Stimulated activated CD8-positive, alpha-beta memory T cell treated with anti-CD3 and anti-CD28 coated beads, Interleukin-15, amount 100 ng/mL, for 48 hours (primary cell): ENCODE measurements at places on chromosomes 5 and 9.

GRCh38 chr9:97311798-97312500 lies 4.5 kb downstream of the CCDC180 start:
- no peak for DNase-seq

GRCh38 chr9:119369680-119370366 lies 588 bp upstream of the BRINP1 start:
- DNase-seq = no peak

GRCh38 chr9:33943389-33943788 lies 105.3 kb downstream of the UBAP2 start:
- DNase-seq = no peak

DNA sequence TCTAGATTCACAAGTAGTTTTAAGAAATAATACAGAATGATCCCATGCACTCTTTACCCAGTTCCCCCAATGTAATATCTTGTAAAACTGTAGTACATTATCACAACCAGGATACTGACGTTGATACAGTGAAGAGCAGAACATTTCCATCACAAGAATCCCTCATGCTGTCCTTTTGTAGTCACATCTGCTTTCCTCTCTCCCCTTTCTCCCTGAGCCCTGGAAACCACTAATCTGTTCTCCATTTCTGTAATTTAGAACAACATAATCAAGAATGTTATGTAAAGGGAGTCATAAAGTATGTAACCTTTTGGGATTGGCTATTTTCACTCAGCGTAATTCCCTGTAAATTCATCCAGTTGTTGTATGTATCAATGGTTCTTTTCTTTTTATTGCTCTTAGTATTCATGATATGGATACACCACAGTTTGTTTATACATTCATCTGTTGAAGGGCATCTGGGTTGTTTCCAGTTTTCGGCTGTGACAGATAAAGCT lies 61.1 kb downstream of the ERCC6L2 start:
- DNase-seq = no peak

GRCh38 chr5:114435885-114436299 lies 74.0 kb downstream of the KCNN2 start:
- no peak for DNase-seq

GRCh38 chr5:151144275-151144674 lies 13.3 kb downstream of the ANXA6 start:
- DNase-seq = no peak

GRCh38 chr9:111001526-111001925 lies 36.7 kb downstream of the LPAR1 start:
- no peak for DNase-seq
